A549 treated with AZD2906 at 1 μM for 4 hours (cell line): ENCODE measurements at places on chromosomes 1 and 21. TPM values are rescaled to one million over a fixed set of nuclear protein-coding genes. Genes with fewer than 3 reads are reported as not detected.

ANKRD65 gene
- total RNA-seq: 0.03 to 0.10 TPM (median 0.07 TPM) in 3 of 5 replicates, not detected in the others

GJA8 gene
- total RNA-seq: not detected in 5 replicates

GNG4 gene
- total RNA-seq: 10.4 to 16.4 TPM (median 12.7 TPM) in 5 replicates

OR10J1 gene
- not detected in 5 replicates for total RNA-seq

RORC gene
- total RNA-seq: 0.01 to 0.05 TPM (median 0.03 TPM) in 5 replicates

SLC25A24 gene
- 22.6 to 31.5 TPM (median 28.9 TPM) in 5 replicates for total RNA-seq

MCOLN2 gene
- total RNA-seq: 1.9 to 2.1 TPM (median 2.0 TPM) in 5 replicates

BNIPL gene
- total RNA-seq: 0.04 to 0.16 TPM (median 0.15 TPM) in 5 replicates

PTGER3 gene
- total RNA-seq: 0.01 TPM in 1 of 5 replicates, not detected in the others

DAB1 gene
- not detected in 5 replicates for total RNA-seq

SOX13 gene
- total RNA-seq: 19.7 to 24.6 TPM (median 23.9 TPM) in 5 replicates

XCL1 gene
- total RNA-seq: not detected in 5 replicates

MIXL1 gene
- 0.05 to 0.09 TPM (median 0.07 TPM) in 4 of 5 replicates, not detected in the other for total RNA-seq

RGS18 gene
- total RNA-seq: not detected in 5 replicates

TEKT2 gene
- 0.09 TPM in 1 of 5 replicates, not detected in the others for total RNA-seq

CRYBG2 gene
- 1.4 to 2.7 TPM (median 1.6 TPM) in 5 replicates for total RNA-seq

MX2 gene
- total RNA-seq: 0.03 to 0.07 TPM (median 0.06 TPM) in 4 of 5 replicates, not detected in the other

LRRN2 gene
- 11.3 to 13.5 TPM (median 11.7 TPM) in 5 replicates for total RNA-seq

LMX1A gene
- total RNA-seq: not detected in 5 replicates

SPRR2F gene
- not detected in 5 replicates for total RNA-seq

CELA3A gene
- not detected in 5 replicates for total RNA-seq

UQCRH gene
- total RNA-seq: 383 to 522 TPM (median 404 TPM) in 5 replicates

CD101 gene
- 0.22 to 0.44 TPM (median 0.32 TPM) in 5 replicates for total RNA-seq
